ENCODE measurements at places on chromosomes 7 and 10.

DNA sequence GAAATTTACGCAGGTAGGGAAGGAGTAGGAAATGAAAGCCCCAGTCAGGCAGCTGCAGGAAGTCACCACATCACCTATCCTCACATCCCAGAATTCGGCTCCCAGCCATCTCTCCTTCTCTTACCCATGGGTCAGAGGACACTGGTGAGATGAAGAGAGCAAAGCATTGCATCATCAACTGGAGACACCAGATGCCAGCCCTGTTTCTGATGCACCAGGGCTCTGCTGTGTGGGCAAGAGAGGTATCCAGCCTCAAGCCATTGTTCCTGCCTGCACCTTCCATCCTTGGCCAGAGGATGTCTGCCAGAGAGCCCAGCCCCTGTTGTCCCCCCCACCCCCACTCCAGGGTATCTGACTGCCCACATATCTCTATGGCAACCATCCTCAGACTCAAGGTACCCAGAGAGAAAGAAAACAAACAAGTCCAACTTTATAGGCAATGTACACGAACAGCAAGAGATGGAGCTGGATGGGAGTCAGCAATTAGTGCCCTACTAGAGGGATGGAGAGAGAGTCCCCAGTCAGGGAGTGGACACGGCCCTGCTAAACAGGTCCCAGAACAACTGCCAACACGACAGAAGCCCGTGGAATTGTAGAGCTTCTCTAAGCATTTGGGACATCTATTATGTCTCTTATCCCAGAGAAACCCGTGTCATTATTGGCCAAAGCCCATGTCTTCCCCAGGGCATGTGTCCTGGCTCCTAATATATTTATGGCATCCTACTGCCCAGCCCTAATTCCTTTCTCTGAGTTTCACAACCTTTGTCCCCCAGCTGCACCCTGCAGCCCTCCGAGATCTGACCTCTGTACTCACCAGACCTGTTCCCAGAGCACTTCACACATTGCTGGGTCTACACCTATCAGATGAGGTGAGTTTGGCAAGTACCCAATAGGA, 2.8 kb downstream of the CAMK2G start:
- no peak for DNase-seq

- no peak for DNase-seq
Measured at GRCh38 chr7:130492523-130493274, 814 bp downstream of the MEST start.

DNA sequence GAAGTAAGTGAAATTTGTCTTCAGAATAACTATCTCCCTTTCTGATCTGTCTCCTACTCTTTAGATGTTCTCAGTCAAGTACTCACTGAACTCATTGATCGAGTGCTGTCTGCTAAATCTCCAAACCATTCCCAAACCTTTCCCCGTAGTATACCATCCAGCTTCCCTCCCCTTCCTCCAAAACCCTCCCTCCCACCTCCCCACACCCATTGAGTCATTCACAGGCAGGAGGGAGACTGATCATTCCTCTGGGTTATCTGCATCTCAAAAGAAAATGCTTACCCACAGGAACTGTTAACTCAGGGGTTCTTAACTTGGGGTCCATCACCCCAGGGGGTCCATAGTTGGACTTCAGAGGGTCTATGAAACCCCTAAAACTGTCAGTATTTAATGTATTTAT, 37.4 kb downstream of the GOT1 start:
- no peak for DNase-seq

DNA sequence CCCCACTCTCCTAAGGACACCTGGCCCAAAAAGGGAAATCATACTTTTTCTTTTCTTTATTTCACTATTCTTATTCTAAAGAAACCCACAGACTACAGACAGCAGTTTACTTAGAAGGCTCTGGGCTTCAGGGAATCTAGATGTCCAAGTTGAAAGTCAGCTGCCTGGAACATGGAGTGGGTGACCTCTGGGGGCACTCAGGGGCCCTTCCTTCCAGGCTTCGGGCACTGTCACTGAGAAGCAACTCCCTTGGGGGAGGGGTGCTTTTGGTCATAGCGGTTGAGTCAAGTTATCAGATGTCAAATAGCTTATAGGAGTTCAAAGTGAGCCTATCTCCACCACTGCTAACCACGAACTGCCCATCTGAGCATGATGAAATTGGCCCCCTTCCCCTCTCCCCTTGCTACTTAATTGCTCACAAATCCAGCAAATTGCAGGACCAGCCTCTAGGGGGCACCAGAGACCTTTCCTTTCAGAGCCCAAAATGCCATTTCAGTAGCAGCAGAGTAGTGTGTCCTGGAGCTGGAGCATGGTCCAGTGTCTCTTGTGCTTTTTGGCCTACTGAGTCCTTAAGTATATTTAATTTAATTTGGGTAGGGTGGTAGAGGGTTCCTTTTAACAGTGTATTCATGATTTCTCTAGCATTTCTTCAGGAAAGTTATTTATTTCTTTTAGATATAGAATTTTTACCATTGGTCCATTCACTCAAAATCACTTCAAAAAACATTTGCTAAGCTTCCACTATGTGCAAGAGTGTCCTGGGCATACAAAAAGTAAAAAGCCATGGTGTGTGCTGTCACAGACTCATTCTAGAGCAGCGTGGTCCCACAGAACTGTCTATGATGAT, 463.8 kb downstream of the KCNMA1 start:
- DNase-seq: no peak

DNA sequence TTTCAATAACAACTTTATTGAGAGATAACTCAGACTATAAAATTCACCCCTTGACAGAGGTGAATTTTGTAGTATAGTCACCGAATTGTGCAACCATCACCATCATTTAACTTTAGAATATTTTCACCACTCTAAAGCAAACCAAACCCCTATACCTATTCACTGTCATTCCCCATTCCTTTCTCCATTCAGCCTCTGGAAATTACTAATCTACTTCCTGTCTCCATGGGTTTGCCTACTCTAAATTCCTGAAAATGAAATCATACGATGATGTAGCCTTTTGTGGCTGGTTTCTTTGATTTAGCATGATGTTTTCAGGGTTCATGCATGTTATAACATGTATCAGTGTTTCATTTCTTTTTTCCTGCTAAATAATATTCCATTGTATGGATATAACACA, 15.6 kb upstream of the LMTK2 start:
- no peak for DNase-seq

DNA sequence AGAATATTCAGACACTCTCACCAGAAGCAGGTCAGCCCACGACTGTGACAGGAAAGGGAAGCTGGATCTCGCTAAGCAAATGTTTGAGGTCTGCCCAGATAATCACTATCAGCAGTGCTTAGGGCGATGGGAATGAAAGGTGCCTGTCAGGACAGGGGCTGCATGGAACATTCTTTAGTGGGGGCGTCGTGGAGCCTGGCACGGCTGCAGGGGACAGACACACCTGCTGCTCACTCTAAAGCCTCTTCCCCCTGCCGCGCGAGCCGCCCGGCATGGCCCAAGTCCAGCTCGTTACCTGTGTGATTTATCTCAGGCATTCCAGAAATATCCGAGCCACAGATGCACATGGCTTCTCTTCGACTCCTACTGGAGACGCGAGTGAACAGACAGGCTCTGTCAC, 235.5 kb downstream of the GLRX3 start:
- no peak for DNase-seq

DNA sequence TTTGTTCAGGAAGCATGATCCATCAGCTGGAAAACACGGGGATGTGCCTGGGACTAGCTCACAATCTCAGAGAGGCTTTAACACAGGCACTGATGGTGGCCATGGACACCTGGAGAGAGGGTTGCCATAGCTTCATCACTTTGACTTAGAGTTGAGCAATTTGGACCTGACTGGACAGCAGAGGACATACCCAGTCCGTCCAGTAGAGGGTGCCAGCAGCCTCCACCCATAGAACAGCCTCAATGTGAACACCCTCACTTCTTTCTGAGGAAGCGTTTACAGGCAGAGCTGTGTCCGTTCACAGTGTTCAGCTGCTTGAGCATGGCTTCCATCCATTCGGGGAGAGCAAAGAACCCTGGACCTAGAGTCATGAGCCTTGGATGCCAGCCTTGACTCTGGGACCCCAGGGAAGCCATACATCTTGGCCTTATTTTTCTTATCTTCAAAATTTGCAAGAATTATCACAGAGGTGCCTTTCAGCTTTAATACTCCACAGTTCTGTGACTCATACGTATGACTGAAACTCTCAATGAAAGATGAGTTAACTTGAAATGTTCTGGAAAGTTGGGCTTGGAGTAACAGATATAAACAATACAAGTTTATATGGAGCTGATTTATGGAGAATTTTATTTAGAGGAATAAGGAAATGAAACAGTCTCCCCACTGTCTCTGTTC, 302.9 kb upstream of the PODXL start:
- DNase-seq: peak; percentile 16

DNA sequence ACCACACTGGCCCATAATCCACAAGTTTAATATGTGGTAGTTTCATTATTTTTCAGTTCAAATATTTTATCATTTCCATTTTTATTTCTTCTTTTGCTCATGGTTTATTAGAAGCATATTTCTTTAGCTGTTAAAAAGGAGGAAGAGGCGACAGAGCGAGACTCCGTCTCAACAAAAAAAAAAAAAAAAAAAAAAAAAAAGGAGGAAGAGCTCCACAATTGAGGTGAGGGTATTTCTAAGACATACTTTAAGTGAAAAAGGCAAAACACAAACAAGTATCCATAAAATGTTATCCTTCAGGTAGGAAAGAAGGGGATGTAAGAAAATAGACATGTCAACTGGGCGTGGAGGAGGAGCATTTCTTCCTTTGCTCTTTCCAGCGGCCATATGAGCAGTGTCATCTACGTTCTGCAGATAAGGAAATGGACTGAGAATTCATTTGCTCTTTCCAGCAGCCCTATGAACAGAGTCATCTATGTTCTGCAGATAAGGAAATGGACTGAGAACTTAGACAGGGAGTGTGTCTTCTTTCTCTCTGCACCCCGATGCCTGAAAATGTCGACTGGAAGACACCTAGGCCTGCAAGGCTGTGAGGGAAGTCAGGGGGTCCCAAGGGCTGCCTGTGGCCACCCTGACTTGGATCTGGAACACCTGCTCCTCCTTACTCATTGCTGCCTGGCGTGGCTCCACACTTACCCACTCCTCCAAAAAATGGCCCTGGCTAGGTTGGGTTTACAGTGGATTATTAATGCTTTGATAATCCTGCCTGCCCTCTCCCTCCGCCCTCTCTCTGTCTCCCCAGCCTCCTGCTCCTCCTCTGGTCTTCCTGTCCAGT, 18.9 kb upstream of the RAMP3 start:
- no peak for DNase-seq

- no peak for DNase-seq
Measured at GRCh38 chr10:76150139-76150875, 718.9 kb downstream of the LRMDA start.

GRCh38 chr10:51815723-51816122, 116.3 kb upstream of the CSTF2T start:
- no peak for DNase-seq

GRCh38 chr7:32299133-32299702, 191.0 kb downstream of the LSM5 start:
- no peak for DNase-seq

- DNase-seq: no peak
Measured at GRCh38 chr10:118668228-118668952, 72.9 kb upstream of the PRLHR start.

DNA sequence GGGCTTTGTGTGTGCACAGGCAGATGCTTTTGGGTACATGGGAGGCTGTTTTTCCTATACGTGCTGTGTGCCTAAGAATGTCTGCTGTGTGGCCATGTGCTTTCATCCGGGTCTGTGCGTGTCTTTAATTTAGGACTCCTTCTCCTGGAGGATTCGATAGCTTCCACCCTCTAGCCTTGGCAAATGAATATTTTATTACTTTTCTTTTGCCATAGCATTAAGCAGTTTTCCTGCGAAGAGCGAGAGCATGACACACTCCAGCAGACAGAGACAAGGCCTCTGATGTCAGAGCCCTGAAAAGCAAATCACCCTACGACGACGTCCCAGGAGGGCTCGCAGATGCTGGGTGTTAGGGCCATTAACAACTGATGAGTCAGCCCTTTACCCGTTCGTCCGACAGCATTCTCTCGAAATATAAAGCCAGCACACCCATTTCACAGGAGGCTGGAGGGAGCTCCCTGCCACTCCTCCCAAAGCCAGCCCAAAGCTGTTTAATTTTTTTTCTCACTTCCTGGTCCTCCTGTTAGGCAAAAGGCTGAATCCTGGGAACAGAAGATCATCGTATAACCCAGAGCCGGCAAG, 311.3 kb upstream of the ZMIZ1 start:
- DNase-seq: no peak

GRCh38 chr10:22363305-22363704, 18.0 kb downstream of the SPAG6 start:
- DNase-seq: no peak

- DNase-seq: no peak
Measured at GRCh38 chr7:2808891-2809665, 35.0 kb downstream of the GNA12 start.

- no peak for DNase-seq
Measured at GRCh38 chr7:12488341-12488740, 82.2 kb upstream of the SCIN start.

DNA sequence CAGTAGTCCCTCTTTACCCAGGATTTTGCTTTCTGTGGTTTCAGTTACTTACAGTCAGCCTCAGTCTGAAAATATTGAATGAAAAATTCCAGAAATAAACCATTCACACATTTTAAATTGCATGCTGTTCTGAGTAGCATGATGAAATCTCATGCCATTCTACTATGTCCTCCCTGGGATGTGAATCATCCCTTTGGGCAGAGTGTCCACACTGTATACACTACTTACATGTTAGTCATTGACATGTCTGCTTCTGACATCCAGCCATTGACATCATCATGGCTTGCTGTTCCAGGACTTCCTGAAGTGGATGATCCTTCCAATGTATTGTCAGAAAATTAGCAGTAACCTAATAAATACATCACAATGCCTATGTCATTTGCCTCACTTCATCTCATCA, 34.6 kb upstream of the MALRD1 start:
- peak; percentile 15 for DNase-seq

DNA sequence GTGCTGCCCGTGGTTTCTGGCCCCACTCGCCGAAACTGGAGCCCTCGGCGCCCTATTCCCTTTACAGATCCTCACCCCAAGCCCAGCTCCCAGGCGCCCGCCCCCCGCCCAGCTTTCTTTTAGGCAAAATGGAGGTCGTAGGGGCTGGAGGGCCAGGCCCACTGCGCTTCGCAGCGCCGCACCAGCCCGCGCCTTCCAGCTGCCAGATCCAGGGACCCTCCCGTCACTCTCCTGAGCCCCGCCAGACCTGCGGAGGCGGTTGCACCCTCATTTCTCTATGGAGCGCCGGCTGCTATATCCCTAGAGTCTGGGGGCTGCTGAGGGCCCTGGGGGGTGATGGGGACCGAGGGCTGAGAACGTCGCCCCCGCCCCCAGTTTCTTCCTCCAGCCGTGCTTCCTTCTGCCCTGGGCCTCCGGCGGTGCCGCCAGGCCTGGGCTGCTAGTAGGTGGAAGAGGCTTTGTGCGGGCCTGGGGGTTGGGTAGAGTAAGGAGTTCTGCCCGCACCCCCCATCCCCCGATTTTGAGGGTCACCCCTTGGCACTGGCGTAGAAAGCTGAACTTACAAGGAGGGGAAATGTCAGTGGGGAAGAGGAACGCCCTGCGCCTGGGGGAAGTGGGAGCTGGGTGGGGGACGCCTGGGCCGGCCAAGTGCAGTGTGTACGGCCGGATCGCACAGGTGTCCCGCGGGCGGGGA, 1.0 kb downstream of the GNB2 start:
- no peak for DNase-seq
